HT1080 (cell line): ENCODE measurements at places on chromosomes 2 and 18.

DNA sequence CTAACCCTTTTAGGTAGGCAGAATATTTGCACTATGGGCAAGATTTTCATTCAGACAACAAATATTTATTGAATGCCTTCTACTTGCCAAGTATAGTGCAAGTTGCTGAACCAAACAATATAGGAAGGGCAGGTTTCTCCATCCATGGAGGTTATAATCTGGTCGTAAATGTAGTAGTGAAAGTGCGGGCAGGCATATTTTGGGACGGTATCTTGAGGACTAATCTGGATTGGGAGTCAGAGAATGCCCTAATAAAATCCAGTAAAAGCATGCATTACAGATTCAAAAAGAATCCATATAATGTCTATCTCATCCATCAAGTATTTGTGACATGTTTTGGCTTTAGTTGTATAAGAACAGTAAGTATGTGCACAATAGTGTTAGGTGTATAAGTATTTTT is 1.7 kb upstream of the NDUFV2 start:
- DNase-seq: no peak

- peak; percentile 32 for DNase-seq
These were observed 65.5 kb downstream of the CCBE1 start for GRCh38 chr18:59631583-59632181.

- no peak for DNase-seq
These were observed 1.5 kb upstream of the BUB1 start for GRCh38 chr2:110679337-110679707.

GRCh38 chr18:47184419-47185050 is 8.4 kb upstream of the IER3IP1 start:
- DNase-seq: peak; percentile 77

GRCh38 chr2:108607706-108608301 is 73.5 kb downstream of the LIMS1 start:
- peak; percentile 47 for DNase-seq

GRCh38 chr2:63876311-63876710 is 34.6 kb downstream of the UGP2 start:
- no peak for DNase-seq

DNA sequence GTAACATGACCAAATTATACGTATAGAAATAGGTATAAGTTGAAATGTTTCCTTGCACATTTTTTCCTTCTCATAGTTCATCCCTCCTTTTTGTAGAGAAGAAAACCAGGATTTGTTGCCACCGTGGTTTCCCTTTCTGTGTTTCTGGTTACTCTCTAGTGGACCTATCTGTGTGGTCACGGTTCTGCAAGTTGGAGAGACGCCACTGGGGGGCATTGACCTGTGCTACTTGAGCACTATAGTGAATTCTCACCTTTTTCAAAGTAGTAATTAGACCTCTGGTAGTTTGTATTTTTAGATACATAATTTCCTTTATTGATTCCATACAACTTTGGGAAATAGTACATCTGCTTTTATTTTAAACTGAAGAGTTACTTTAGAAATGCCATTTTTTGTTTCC is 444.8 kb downstream of the PTPRM start:
- DNase-seq: no peak

GRCh38 chr2:139374296-139374850 is 594.2 kb upstream of the NXPH2 start:
- DNase-seq: no peak

DNA sequence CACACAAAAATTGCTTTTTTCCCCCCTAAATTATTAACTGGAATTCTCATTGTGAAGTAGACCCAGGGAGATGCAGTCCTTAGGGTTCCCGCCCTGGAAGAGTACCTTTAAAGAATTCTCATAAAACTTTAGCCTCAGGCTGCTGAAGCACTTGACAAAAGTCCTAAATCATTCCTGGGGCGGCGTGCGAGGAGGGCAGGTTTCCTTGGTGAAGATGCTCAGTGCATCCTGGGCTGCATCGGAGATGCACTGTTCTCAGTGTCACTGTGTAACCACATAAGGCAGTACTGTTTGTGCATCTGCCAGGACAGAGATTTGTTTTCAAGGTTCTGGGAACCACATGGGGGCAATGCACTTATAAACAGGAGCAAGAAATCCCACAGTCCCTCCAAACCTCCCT is 62.6 kb downstream of the ZNF236 start:
- DNase-seq: no peak

GRCh38 chr2:60980071-60980815 is 37.3 kb upstream of the PEX13 start:
- no peak for DNase-seq

- DNase-seq: no peak
These were observed 329.4 kb downstream of the DLGAP1 start for GRCh38 chr18:4125627-4126230.

DNA sequence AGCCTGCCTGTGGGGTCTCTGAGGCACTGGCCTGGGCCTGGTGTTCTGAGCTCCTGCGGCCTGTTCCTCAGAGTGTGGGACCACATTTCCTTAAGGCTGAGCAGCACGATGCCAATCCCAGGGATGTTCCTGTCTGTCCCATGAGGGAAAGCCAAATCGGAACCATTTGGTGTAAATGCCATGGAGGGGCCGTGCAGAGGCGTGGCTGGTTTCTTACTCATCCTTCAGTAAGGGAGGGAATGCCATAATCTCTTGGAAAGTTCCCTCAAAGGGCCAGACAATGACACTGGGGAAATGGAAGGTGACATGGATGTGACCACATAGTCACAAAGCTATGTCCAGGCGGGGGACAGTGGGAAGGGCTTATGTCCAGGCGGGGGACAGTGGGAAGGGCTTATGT is 14.4 kb upstream of the PTMA start:
- DNase-seq: no peak

- no peak for DNase-seq
These were observed 231.2 kb downstream of the CYRIA start for GRCh38 chr2:16434393-16434792.

GRCh38 chr2:229633556-229633955 is 80.8 kb downstream of the DNER start:
- DNase-seq: no peak

GRCh38 chr2:109676346-109676902 is 62.3 kb downstream of the SOWAHC start:
- no peak for DNase-seq

GRCh38 chr2:177430411-177430810 is 37.8 kb downstream of the AGPS start:
- no peak for DNase-seq

GRCh38 chr2:26745609-26746327 is 18.3 kb upstream of the SLC35F6 start:
- DNase-seq: peak; percentile 59

DNA sequence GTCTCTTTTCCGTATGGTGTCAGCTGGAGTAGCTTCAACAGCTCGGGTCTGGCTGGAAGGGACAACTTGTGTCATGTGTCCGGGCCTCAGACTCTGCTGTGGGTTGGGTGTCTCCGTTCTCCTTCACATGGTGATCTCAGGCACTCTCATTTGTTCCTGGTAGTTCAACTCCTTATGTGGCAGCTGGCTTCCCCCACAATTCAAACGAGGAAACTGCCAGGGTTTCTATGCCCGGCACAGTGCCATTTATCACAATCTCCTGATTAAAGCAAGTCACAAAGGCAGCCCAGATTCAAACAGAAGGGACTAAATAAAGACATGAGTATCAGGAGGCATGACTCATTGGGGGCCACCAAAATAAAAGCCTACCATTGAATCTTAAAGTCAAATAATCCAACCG is 22.7 kb downstream of the MRO start:
- DNase-seq: peak; percentile 13

GRCh38 chr2:149006883-149007543 is 31.5 kb upstream of the LYPD6B start:
- no peak for DNase-seq

DNA sequence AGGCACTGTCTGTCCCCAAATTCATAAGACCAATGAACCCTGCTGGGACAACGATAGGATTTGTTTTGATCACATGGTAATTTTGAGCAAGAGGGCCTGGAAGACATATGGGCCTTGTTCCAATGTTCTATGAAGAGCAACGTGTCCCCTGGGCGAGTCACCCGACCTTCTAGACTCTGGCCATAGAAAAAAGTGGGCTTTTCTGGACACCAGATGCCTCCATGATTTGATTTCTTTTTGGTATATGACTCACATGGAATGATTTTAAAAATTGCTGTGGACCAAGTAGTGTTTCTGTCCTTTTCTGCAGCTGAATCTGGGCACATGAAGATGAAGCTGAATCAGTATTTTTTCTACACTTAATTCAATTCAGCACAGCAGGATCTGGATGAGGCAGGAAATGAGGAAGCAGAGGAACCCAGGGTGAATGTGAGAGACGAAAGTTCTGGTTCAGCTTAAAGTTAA is 104.9 kb downstream of the CDC42EP3 start:
- peak; percentile 75 for DNase-seq

GRCh38 chr2:80328159-80328571 is 23.6 kb upstream of the LRRTM1 start:
- DNase-seq: no peak

DNA sequence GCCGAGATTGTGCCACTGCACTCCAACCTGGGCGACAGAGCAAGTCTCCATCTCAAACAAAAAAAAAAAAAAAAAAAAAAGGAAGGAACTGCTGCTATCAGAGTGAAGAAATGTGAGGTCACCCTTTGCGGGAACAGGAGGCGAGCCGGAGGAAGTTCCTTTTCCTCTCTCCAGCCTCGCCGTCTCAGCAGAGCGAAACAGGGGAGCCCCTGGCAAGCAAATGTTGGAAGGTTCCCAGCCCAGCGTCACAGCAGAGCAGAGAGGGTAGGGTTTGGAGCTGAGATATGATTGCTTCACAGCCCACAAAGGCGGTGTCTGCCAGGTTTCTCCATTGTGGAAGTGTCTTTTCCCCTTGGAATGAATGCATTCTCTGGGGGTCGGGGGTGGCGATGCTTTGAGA is 28.5 kb downstream of the SLC20A1 start:
- no peak for DNase-seq

DNA sequence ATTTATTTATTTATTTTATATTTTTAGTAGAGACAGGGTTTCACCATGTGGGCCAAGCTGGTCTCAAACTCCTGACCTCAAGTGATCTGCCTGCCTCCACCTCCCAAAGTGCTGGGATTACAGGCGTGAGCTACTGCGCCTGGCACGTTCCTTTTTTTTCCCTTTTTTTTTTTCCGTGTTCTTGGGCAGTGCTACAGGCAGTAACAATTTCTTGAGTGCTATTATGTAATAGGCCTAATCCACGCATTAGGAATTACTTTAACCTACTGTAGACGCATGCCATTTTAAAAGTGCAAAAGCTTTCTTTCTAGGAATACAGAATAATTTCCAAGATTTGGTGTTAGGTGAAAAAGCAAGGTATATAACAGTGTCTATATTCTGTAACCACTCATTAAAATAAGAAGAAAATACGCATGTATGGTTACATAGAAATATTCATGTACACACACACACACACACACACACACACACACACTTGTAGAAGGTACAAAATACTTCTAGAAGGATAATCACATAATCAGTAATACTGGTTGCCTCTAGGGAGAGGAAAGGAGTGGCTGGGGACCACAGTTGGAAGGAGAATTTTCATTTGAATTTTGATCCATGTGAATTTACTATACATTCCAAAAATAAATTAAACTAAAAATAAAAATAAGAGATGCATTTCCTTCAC is 92.3 kb downstream of the METTL8 start:
- no peak for DNase-seq

GRCh38 chr2:162277381-162277780 is 34.1 kb upstream of the FAP start:
- no peak for DNase-seq

DNA sequence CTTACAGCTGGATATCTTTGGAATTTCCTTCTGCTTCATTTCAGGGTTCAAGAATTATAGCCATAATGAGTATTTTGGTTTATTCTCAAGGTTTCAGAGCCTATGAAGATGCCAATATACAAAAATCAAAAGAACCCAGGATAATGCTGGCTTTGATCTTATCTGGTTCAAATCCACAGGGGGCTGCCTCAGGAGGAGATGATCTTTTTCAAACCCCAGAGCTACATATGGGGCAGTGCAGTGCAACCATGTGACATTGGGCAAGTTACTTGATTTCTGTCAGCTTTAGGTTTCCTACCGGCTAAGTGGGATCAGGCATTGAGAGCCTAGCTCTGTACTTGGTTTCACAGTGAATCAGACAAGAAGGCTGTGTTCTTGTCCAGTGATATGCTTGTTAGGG is 23.0 kb upstream of the LYPD6B start:
- no peak for DNase-seq

DNA sequence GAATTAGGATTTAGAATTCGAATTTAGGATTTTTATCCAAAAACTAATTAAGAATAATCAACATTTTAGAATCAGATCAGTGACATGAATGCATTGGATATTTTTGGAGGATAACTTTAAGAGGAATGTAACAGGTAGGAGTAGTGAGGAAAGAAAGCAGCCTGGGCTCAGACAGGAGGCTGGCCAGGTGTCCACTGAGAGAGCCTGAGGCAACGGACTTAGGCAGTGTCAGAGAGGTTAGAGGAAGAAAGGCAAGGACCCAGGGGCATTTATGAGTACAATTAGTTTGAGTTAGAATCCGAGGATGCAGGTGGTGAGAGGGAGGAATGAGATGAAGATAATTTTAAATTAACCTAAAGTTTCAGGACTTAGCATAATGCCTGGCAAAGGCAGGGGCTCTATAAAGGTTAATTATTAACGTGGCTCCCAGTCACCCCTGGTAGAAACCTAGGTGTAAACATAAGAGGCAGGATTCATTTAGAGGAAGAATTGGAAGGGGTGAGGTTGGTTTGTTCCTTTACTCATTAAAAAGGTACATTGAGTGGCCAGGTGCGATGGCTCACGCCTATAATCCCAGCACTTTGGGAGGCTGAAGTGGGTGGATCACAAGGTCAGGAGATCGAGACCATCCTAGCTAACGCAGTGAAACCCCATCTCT is 507.1 kb downstream of the TMEM182 start:
- no peak for DNase-seq

DNA sequence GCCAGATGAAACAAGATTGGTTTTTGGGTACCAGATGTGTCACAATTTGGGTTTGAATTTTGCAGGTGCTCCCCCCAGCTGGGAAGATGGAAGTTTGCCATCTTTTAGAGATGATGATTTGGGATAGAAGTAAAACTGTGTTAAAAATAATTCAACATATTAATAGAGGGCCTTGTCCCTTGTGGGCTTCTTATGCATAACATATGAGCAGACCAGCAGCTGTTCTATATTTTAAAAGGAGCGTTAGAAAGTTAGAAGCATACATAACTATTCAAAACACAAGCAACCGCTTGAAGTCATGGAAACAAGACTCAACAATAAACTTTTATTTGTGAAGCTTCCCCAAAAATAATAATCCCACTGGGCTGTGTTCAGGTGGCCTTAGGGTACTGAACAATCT is 62.8 kb downstream of the EFEMP1 start:
- no peak for DNase-seq

DNA sequence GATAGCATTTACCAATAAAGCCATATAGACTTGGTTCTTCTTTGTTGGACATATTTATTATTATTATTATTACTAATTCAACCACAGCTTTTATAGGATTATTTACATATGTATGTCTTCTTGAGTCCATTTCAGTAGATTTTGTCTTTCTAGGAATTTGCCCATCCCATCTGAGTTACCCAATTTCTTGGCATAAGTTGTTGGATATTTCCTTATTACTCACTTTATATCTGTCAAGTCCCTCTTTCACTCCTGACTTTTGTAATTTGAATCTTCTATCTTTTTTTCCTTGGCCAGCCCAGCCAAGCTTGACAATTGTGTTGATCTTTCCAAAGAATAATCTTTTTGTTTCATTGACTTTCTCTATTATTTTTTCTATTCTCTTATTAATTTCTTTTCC is 543.7 kb downstream of the SUCLG1 start:
- no peak for DNase-seq
